Activated CD8-positive, alpha-beta memory T cell treated with anti-CD3 and anti-CD28 coated beads, Interleukin-2, amount 10 ng/mL, durations not matched to agents 7 days and 5 days (primary cell): ENCODE measurements at places on chromosomes 12 and 14.
A peak's percentile ranks its signal among the peaks of the same experiment; 100 is the strongest.

GRCh38 chr12:102690253-102690652, 209.9 kb upstream of the IGF1 start:
- no peak for DNase-seq

DNA sequence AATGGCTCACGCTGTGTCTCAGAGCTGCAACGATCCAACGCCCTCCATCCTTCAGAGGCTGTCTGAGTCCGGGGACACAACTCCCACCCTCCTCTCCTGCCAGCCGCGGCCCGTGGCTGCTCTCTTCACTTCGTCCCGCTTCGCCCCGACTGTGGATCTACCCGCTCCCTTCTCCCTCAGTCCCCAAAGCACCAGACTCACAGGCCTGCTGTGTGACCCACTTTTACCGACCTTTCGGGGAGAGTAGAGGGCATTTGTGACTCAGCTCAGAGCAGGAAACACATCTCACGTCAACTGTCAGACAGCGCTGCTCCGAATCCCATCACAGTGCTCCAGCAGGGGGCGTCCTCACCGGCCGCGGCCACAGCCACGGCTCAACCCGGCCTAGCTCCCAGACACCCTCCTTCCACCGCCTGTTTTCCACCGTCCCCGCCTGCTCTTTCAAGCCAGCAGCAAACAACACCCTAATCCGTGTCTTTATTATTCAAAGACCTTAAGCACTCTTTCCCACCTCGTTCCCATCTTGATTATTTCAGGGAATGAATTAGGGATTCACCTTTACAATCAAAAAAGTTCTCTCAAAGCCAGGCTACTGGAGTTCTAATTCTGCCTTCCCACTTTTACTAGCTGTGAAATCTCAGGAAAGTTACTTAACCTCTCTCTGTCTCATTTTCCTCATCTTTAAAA, 5.0 kb upstream of the AQP2 start:
- DNase-seq, result peak; percentile 90

- DNase-seq, result peak; percentile 34
These were observed 43.4 kb downstream of the SH2B3 start for GRCh38 chr12:111448846-111449790.

DNA sequence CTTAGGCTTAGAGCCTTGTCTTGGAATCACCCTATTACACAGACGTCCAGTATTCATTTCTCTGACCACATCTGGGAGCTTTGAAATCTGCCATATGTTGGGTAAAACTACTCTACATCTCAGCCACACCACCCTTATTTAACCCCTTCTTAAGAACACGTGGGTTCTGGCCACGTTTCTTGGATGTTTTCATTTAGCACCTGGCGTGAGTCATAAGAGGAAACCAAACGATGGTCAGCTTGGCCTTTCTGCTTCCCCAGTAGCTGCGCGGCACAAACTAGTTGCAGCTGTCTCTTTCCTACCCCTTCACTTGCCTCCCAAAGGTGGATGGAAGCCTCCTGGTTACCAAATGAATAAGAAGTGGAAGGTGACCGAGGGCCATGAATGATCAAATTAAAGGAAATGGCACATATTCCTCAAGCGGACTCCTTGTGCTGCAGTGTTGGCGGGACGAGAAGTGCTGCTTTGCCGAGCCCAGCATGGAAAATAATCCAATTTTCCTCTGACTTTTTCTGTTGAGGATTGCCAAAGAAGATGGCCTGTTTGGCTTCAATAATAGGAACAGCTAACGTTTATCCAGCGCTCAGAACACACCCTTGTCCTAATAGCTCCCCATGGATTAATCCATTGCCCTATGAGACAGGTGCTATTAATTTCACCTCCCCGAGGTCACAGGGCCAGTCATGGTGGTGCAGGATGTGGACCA, 154.1 kb downstream of the ZNF664 start:
- no peak for DNase-seq

DNA sequence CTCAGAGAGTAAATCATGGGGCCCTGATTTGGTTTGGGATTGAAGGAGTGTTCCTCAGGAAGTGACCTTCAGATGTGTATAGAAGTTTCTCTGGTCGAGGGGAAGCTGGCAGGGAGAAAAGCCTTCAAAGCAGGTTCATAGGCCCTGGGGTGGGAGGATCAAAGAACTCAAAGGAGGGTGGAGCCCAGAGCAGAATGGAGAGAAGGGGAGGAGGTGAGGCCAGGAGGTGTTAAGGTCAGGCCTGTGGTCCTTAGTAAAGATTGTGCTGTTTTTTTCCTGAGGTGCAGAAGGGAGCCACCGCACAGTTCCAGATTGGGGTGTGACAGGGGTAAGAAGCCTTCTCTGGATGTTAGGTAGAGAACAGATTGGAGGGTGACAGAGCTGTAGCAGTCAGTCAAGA, 9.7 kb upstream of the CFAP251 start:
- no peak for DNase-seq

DNA sequence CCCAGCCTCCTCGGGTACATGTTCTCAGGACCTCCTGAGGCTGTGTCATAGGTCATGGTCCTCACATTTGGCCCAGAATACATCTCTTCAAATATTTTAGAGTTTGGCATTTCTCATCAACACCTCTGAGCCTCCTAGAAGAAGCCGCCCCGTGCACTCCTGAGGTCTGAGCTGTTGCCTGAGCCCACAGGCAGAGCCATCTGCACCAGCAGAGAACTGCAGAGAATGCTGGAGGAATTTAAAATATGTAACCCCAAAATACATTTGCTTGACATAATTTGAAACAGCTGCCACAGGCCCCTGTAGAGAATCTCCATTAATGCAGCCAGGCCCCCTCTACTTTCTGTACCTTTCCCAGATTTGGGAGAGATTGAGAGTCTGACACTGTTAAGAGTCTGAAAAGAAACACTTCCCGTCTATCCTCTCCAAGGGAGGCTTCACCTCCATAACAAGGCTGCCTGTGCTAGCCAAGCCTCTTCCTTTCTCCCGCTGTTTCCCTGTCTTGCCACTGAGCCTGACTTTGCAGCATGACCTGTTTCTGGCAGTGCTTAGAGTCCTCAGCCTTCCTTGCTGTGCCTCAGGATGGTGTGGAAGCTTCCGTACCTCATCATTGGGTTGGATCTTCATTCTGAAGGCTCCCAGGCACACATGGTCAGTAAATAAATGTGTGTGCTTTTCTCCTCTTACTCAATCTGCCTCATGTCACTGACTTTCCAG, 95.4 kb upstream of the SFSWAP start:
- no peak for DNase-seq

DNA sequence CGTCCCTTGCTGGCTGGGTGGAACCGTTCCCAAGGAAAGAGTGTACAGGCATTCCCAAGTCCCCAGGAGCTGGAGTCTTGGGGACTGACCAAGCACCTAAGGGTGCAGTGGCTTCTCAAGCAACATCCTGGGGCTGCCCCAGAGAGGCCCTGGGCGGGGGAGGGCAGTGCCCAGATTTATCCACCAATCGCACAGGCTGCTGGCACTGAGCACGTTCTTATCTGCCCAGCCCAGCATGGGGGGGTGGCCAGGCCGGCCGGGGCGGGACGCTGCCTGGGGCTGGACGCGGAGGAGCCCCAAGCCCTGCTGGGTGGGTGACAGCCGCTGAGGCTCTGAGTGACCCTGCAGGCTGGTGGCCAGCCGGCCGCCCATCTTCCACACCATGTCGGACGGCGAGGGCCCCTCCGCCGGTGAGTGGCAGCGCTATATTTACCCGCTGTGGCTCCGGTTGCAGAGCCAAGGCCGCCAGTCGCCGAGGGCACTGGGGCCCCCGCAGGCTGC, 53.4 kb downstream of the CYP46A1 start:
- no peak for DNase-seq

GRCh38 chr12:104276273-104277131, 27.0 kb upstream of the EID3 start:
- no peak for DNase-seq

GRCh38 chr12:85182699-85183098, 97.3 kb upstream of the ALX1 start:
- no peak for DNase-seq

DNA sequence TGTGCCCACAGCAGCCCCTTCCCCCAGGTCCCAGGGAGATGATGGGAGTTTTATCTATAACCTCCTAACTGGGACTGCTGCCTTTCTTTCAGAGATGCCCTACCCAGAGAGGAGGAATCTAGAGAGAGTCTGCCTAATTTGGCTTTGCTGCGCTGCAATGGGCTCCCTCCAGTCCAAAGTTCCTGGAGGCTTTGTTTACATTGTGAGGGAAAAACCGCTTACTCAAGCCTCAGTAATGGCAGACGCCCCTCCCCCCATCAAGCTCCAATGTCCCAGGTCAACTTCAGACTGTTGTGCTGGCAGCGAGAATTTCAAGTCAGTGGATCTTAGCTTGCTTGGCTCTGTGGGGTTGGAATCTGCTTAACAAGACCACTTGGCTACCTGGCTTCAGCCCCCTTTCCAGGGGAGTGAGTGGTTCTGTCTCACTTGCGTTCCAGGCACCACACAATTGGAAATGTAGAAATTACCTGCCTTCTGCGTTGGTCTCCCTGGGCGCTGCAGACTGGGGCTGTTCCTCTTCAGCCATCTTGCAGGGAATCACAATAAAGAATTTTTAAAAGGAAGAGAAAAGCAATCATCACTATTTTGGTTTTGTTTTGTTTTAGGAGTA, 262.5 kb downstream of the FOXG1 start:
- no peak for DNase-seq

DNA sequence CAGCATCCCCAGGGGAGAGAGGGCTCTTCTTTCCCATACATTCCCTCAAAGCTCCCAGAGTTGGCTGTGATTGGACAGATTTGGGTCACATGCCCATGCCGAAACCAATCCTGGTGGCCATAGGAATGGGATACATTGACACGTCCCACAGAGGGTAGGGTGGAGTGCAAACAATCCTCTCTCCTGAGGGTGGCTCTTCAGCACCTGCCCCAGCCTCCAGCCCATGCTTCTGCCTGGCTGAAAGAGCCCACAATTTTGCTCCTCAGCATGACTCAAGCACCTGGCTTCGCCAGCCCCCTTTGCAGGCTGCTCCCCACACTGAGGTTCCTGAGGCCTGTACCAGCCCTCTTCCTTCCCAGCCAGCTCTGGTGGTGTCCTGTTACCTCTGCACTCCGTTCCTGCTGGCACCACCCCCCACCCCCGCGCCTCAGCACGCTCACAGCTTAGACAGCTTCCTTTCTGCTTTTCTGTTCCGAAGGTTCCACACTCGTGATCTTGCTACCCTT, 71.7 kb downstream of the CCDC92 start:
- no peak for DNase-seq

DNA sequence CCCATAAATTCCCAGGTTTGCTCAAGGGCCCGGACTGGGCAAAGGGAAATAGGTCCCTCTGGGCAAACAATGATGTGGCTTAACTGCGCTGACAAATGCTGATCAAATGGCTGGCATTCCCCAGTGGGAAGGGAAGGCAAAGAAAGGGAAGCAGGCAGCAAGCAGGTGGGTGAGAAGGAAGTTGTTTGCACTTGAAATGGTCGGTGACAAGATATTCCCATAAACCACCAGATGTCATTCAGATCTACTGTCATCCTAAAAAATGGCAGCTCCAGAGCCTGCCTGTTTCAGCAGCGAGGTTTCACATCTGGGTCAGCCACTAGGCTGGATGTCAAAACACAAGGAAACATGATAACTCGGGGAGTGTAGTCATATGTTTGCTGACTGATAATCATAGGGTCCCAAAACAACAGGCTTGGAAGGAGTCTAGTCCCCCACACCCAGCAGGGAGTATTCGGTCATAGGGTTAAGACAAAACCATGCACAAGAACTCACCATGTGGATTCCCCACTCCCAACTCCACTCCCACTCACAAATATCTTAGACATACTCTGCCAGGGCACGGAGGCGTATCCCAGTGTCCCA, 37.9 kb upstream of the MDM1 start:
- no peak for DNase-seq

DNA sequence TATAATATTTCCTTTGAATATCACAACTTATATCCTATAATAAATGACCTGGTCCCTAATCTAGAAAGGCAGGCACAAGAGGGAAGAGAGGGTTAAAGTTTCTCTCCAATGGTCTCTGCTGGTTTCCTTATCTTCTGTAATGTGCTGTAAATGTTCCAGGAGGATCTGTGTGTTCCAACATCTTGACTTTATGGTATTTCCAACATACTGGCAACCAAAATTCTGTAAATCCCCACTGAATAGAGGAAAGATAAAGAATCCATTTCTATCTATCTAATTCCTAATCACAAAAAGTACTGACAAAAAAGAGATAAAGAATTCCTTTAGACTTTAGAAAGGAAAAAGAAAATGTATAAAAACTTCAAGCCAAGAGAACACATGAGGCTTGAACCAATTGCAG, 146.4 kb upstream of the CCDC198 start:
- no peak for DNase-seq

GRCh38 chr14:63727231-63727735, 582 bp downstream of the SGPP1 start:
- peak; percentile 53 for DNase-seq

GRCh38 chr12:124862768-124863415, 772 bp downstream of the SCARB1 start:
- DNase-seq, result peak; percentile 51

DNA sequence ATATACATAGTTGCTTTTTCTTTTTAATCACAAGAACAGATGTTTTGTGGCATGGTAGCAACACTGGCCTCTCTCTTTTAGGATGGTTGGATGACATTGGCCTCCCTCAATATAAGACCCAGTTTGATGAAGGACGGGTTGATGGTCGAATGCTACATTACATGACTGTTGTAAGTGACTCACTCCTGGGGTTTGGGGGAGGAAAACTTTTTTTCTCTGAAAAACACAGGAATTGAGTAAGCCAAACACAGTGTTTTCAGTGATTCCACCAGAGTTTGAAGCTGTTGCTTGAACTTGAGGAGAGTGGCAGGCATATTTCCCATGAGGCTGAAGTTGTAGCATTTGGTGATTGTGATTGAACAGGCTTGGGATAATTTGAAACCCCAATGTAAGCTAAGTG, 13.7 kb upstream of the REP15 start:
- DNase-seq, result no peak

DNA sequence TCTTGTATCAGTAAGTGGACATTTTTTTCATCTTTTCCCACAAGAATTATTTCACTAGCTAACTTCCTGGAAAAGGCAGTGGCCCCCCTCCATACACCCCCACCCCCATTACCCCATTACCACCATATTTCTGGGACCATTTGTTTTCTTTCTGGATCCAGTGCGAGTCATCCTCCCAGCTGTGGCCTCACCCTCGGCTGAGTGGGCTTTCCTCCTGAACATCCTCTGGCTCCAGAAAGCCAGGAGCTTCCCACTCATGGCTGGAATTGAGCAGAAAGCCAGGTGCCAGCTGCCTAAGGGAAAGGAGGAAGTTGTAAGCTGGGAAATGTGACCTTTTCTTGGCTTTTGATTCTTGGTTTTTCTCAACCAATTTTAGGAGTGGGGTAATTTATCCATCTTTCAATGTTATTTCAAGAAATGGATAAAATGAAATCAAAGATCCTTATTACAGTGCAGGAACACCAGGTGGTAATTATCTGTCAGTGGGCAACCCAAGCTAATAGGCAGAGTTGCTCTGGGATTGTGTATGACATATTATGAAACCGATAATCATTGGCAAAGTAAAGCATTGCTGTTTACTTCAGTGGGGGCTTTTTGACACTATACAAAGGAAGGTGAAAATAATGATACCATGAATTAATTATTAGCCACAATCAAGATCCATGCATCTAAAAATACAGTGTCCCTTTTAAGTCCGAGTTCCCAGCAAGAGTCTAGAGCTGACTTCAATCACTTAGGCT, 124.6 kb downstream of the KICS2 start:
- DNase-seq, result no peak
